HCEC 1CT (cell line): ENCODE measurements at places on chromosomes 4 and X.
A peak's percentile ranks its signal among the peaks of the same experiment; 100 is the strongest.

GRCh38 chrX:750812-751211 lies 120.2 kb downstream of the SHOX start:
- no peak for DNase-seq

DNA sequence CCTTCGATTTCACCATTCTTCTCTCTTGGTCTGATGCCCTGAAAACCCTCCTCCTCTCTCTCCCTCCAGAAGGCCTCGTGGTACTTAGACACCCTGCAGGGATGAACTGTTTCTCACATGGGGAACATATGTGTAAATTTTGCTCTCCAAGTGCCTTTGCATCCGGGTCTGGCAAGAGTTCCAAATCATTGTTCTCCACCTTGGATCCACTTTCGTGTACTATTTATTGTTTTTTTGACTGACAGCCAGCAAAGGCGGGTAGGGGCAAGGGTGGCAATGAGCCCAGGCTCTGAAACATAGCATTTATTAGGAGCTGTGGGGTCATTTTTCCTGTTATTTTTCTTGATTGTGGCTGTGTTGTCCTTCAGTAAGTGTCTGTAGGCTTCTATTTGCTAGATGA lies 81.7 kb downstream of the RTL5 start:
- no peak for DNase-seq

DNA sequence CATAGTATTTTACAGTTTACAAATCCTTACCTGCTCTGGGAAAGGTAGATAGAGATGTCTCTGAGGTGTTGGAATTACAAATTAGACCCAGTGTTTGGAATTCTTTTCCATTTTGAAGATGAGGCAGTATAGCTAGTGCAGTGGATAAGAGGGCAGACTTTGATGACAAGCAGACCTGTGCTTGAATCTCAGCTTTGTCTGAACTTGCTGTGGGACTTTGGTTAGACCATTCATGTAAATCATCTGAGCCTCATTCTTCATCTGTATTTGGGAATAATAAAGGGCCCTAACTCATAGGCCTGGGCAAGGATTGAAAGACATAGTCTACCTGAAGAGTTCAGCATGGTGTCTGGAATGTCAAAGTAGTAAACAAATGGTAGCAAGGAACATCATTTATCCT lies 77.2 kb upstream of the BOD1L1 start:
- no peak for DNase-seq

DNA sequence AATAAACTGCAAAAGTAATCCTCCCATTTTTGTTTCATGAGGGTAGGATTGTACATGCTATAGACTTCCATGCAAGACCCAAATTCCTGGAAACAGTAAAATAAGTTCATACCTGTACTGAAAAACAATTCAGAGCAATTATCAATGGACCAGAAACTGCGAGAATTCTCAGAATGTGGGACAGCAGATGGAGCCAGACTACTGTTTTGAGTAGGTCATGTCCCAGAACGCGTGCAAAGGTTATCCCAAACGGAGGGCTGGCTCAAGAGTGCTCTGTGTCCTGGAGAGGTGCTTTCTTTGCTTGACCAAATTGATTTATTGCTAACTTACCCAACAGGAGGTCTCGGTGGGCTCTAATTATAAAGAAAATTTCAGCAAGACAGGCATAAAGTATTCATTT lies 1.7 kb upstream of the MAGEH1 start:
- DNase-seq, result no peak

DNA sequence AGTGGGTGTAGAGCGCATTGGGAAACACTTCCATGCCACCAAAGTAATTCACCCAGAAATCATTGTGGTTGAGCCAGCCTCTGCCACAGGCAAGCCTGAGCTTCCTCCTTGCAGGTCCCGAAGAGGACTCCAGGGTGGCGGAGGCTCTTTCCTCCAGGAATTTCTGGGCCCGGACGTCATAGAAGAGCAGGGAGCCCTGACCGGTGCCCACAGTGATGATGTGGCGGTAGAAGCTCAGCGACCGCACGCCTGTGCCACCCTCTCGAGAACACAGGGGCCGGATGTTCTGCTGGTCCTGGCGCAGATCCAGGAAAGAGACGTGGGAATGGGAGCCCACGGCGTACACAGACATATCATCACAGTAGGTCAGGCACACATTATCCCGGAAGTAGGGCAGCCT lies 1.3 kb downstream of the DCAF12L1 start:
- no peak for DNase-seq

- no peak for DNase-seq
Observed at GRCh38 chrX:131649741-131650140, 105.9 kb downstream of the OR13H1 start.

DNA sequence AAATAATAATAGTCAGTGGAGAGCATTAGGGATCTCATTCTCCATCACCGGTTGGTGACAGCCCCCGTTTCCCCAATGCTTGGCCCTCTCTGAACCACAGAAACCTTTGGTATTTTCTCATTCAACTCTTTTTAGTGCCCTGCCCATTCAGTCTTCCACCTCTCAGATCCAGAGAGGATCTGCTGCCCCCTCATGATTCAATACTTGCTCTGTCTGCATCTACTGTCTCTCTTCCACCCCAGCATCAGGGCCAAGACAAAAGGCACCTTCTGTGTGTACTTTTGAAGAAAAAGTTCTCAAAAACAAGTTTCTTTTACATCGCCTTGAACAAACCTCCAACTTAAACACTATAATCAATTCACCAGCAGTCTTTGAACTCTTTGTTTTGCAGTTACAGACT lies 19.3 kb downstream of the CLTRN start:
- DNase-seq, result no peak

GRCh38 chr4:10738826-10739489 lies 54.4 kb upstream of the CLNK start:
- no peak for DNase-seq

- DNase-seq, result no peak
Observed at GRCh38 chrX:437661-438390, 51.1 kb upstream of the PPP2R3B start.

DNA sequence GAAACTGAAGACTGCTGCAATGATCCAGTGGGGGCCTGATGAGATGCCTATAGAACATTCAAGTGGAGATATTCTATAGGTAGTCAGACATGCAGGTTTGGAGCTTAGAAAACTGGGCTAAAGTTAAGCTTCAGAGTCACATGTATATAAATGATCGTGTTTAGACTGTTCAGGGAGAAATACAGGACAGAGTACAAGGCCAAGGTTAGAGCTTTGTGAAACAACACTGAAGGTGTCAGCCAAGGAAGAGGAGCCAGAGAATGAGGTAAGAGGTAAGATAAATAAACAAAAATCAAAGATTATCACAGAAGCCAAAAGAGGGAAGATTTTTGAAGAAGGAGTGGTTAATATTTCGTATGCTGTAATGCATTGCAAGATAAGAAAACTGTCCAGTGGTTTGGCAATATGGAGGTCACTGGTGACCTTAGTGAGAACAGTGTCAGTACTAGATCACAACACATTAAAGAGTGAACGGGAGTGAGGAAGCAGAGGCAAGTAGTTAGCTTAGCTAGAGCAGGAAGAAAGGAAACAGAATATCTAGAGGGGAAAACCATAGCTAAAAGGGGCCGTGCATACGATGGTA lies 58.0 kb upstream of the KLHL13 start:
- no peak for DNase-seq

DNA sequence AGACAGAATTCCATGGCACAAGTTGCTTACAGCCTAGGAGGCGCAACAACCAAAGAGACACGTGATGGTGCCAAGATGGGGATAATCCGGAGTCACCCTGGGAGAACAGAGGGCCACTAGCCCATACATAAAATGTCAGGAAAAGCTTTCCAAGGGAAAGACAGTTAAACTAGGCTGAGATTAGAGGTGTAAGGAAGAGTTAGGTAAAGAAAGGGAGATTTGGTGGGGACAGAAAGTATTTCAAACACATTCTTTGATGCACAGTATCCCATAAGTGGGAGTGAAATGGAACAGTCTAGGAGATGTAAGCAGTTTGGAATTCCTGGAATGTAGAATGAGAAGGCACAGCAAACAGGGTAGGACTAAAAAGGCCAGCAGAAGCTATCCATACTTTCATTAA lies 860.9 kb upstream of the LCORL start:
- DNase-seq, result peak; percentile 7

- DNase-seq, result no peak
Observed at GRCh38 chr4:172787111-172787510, 381.5 kb upstream of the GALNT7 start.
